BE2C (cell line): ENCODE measurements at places on chromosomes 5 and 9.

DNA sequence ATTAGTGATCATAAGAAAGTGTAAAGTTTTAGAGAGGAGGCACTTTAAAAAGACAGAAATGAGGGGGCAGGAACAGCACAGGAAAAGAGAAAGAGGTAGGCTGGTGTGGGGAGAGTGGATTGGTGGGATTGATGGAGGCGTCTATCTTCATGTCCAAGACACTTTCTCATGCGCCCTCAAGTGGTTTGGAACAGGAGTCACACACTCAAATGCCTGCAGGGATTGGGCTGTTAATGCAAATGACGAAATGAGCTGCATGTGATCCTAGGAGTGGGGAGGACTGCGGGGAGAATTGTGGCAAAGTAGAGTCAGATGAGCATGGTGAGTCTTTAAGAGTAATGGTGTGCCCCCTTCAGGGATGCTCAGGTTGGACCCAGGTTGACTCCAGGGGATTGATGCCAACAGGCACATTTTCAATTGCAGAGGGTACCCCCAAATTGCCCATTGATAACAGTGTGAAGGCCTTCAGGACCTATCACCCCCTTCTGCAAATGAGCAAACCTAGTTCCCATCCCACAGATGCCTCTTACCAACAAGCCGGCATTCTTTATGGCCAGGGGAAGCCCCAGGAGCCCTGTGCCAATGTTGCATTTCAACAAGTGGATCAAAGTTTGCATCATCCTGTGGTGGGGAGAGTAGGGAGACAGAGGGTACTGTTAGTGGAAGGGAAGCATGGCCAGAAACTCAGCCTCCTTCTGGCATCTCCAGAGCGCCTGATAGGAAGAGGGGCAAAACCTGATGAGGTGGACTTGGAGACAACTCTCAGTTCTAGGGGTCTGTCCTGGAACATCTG, 5.3 kb downstream of the SLC36A3 start:
- no peak for DNase-seq

DNA sequence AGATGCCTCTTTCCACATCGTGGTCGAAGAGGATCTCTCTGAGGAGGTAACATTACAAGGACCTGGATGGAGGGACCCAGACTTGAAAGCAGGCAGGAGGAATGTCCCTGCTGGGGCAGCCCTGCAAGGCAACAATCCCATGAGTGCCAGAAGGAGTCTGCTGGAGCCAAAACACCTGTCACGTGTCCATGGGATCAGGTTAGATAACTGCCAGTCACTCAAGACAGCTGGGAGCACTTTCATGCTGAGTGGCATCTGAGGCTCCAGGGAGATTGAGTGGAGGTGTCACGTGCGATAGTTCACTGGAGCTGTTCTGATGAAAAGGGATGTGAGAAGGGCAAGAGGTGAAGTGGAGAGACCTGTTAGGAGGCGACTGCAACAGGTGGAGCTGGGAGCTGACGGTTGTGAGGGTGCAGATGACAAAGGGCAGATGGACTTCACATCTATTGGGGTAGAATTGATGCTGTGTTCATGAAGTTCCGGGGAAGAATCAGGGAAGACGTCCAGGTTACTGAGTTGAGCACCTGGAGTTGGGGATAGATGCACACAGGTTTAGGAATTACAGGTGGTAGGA, 68.4 kb downstream of the ICE1 start:
- DNase-seq, result no peak

- no peak for DNase-seq
Measured at GRCh38 chr9:84254972-84255371, 85.6 kb downstream of the SLC28A3 start.

GRCh38 chr9:119788921-119789320, 419.7 kb upstream of the BRINP1 start:
- DNase-seq, result no peak

- DNase-seq, result no peak
Measured at GRCh38 chr5:139862313-139862712, 66.7 kb downstream of the PSD2 start.

- no peak for DNase-seq
Measured at GRCh38 chr5:117748336-117748735, 1173.7 kb upstream of the SEMA6A start.

DNA sequence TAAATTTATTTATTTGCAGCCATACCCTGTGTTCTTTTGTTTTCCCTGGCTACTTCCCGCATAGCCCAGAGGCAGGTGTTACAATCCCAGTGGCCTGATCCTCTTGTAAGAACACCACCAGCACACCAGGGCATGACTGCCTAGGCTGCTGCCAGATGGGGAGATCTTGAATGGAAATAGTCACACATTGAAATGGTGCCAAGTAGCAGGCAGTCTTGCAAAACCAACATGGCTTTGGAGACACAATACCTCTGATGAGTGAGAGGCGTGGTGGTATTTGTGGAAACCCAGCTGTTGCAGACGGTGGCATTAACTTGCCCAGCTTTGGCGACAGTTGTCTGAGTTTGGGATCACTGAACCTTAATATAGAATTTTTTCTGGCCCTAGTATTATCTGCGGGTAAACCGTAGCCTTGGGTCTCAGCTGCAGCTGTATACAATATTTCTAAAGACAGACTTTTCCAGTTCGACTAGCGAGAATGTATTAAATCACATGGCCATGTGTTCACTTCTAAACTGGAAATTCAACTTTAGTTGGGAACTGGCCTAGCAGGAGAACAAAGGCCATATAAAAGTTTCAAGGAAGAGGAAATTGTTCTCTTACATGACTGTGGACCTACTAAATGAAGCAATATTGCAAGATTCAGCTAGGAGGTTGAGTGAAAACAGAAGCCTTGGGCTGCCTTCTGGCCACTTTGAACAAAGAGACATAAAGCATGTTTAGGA, 277.0 kb downstream of the SMARCA2 start:
- peak; percentile 39 for DNase-seq

- DNase-seq, result no peak
Measured at GRCh38 chr5:54426209-54426608, 29.3 kb upstream of the HSPB3 start.

- no peak for DNase-seq
Measured at GRCh38 chr9:80127920-80128319, 556.2 kb downstream of the TLE4 start.

GRCh38 chr9:93119953-93120845, 13.9 kb downstream of the NINJ1 start:
- DNase-seq, result peak; percentile 92

DNA sequence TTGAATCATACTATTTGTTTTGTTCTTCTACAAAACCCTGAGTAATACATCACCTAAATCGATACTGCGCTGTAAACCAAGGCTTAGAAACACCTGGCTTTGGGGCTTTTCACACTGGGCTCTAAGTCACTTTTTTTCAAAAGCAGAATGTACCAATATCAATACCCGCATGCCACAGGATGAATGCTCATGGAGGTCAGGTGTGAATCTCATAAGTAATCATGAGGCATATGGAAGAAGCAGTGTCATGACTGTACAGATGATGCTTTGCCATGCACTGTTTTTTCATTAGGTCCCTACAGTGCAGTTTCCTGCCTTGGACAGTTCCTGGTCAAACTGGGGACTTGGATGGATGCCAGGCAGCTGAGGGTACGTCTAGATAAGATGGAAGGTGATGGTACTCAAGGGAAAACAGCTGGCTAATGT, 49.0 kb upstream of the ATG10 start:
- peak; percentile 69 for DNase-seq

DNA sequence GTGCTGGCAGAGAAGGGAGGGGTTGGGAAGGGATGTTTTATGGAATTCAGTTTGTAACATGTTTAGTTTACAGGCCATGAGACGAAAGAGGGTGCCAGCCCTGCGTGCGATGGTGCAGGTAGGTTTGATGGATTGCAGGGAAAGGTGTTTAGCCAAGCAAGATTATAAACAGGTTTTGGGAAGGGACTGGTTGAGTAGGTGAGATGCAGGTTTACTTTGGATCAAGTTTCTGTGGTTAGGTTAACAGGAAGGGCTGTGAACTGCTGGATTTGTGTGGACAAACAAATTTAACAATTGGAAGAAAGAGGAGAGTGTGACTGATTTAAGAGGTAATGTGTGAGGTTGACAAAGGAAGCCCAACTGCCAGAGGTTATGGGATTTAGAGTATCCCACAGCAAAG, 32.6 kb upstream of the GPX3 start:
- DNase-seq, result no peak

GRCh38 chr5:71681296-71681695, 37.8 kb upstream of the CARTPT start:
- no peak for DNase-seq

- no peak for DNase-seq
Measured at GRCh38 chr9:107983181-107983603, 493.6 kb upstream of the KLF4 start.

DNA sequence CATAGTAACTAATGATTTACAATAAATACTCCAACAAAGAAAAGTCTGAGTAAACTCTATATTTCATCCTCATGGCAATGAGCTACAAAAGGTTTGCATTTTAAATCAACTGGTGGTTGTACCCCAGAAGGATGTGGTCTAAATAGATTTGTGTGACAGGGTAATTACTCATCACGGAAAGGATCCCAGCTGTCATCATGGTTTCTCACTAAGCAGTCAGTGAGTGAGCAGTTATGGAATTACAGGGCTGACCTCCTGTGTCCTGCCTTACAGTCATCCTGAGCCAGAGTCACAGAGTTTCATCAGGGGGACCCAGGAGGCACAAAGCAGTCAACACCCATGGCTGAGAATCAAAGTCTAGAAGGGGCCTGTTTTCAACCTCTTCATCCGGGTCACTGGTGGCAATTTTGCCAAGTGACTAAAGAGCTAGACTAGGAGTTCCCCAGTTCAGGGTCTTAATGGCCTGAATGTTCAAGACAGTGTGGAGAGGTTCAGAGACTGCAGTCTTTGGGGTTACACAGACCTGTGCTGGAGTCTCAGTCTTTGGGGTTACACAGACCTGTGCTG, 210.7 kb upstream of the SLC24A2 start:
- no peak for DNase-seq

- no peak for DNase-seq
Measured at GRCh38 chr5:170121321-170121720, 15.6 kb downstream of the FOXI1 start.

GRCh38 chr5:95777441-95777840, 45.1 kb downstream of the GLRX start:
- no peak for DNase-seq

DNA sequence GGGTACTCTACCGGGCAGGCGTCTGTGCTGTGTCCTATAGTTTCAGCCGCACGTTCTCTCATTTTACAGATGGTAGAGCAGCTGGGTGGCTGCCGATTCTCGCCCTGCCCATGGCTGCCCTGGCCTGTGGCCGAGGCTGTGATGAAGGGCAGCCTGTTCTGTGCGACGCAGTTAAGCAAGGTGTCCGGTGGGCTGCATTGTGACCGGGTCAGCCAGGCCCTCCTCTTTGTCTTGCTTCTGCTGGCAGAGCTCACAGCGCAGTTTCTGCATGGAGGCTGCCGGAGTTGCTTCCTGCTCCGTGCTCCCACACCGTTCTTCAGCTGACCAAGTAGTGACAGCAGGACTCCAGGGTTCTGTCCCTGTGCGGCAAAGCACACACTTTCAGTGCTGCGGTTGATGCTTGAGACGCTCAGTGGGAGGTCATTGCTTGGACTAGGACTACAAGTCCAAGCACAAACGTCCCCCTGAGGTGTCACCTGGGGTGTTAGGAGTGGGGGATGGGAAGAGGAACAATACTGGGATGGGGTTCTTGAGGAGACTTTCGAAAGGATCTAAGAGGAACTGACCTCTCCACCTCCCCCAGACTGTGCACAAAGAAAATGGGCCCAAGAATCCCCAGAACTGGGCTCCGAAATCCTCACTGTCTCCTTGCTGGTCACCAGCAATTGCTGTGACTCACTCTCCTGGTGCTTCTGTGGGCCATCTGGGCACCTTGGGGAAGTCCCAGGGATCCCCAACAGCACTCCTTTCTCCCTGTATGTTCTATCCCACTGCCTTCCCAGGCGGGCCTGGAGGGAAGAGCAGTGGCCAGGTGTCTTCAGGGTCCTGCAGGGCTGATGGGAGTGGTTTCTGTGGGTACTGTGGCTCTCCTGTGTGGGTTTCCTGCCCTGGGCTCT, 58.2 kb downstream of the GADD45G start:
- no peak for DNase-seq

- no peak for DNase-seq
Measured at GRCh38 chr5:7208938-7209337, 187.0 kb upstream of the ADCY2 start.

DNA sequence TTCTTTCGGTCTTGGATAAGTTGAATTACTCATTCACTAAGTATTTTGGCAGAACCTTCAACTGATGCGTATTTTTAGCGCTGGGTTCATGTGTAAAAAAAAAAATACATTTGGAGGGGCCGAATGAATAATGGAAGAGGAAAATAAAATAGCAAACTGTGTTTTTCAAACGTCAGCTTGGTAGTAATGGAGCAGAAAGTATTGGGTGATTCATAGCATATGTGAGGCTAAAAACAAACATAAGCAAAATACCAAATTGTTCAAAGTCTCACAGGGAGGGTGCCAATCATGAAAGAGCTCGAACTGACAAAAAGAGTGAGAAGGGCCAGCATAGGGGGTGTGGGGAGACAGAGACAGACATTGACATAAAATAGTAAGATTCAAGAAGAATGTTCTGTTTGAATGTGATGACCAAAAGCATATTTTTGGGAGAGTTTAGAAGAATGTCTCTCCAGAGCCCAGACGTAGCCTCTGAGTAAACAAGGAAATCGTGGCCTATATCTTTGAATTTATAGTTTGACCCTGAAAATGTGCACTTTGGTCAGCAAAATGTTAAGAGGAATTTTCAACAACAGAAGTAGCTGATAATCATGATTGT, 174.9 kb upstream of the HMHB1 start:
- no peak for DNase-seq

DNA sequence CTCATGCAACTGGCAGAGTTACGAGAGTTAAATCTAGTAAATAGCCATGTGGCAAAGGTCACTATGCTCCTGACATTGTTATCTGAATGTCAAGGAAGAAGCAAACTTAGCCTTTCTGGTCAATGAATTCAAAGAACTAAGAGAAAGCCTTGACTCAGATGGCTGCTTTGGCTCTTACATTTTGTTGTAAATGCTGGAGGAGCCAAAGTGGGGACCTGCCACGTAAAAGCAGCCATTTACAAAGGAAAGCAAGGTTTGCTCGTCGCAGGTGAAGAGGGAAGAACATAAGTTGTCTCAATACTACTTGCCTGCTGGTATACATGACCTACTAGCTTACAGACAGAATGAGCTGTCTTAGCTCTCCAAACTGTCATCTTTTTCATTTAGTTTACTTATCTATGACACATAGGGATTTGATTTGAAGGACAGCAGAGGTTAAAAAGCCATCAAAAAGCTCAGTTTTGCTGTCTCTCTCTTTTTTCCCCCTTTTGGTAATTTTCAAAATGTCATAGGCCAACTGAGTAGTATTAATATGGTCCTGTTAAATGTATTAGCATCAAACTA, 1052.8 kb upstream of the DMAC1 start:
- DNase-seq, result no peak

DNA sequence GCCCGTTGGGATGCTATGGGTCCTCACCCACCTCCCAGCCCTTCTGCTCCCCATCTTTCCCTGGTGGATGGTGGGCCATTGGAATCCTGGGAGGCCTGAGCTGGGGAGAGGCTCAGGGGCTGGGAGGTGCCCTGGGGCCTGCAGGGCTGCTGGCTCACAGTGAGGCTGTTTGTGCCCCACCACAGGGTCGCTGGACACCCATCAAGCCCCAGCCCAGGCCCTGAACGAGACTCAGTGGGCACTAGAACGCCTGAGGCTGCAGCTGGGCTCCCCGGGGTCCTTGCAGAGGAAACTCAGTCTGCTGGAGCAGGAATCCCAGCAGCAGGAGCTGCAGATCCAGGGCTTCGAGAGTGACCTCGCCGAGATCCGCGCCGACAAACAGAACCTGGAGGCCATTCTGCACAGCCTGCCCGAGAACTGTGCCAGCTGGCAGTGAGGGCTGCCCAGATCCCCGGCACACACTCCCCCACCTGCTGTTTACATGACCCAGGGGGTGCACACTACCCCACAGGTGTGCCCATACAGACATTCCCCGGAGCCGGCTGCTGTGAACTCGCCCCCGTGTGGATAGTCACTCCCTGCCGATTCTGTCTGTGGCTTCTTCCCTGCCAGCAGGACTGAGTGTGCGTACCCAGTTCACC, 4.9 kb upstream of the AIF1L start:
- no peak for DNase-seq
